Ascending aorta (tissue), 2 donors: ENCODE measurements at places on chromosomes 7 and 10.

GRCh38 chr7:25420771-25421170 is 192.5 kb upstream of the NPVF start:
- no peak overlapping the region for H3K4me3 ChIP-seq
- H3K27ac ChIP-seq = no peak overlapping the region
- H3K36me3 ChIP-seq = no peaks in the 10 kb centered on the region
- no peak for DNase-seq

GRCh38 chr7:85765698-85766298 is 578.9 kb upstream of the SEMA3D start:
- no peaks in the 10 kb centered on the region for H3K4me1 ChIP-seq
- no peak overlapping the region for H3K27ac ChIP-seq
- DNase-seq = no peak
- H3K4me3 ChIP-seq = no peak overlapping the region
- no peaks in the 10 kb centered on the region for H3K36me3 ChIP-seq
- H3K27me3 ChIP-seq = no peaks in the 10 kb centered on the region

DNA sequence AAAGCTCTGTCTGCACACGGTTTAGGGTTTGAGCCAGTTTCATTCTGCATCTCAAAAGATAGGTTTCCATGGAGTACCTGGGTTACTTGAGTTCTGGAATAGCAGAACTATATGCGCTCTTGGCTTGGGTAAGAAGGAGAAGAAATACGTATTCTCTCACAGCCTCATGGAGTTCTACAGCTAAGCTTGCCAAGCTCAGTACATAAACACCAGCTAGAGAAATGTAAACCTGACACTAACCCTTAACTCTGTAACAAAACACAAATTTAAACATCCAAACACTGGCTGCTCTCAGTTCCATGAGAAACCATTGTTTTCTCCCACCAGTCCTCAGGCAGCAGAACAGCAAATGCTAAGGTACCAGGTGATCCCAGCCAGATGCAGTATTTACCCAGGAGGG is 557.2 kb downstream of the INHBA start:
- no peaks in the 10 kb centered on the region for H3K4me1 ChIP-seq
- no peak overlapping the region for H3K27ac ChIP-seq
- H3K27me3 ChIP-seq = no peaks in the 10 kb centered on the region
- H3K4me3 ChIP-seq = no peak overlapping the region

DNA sequence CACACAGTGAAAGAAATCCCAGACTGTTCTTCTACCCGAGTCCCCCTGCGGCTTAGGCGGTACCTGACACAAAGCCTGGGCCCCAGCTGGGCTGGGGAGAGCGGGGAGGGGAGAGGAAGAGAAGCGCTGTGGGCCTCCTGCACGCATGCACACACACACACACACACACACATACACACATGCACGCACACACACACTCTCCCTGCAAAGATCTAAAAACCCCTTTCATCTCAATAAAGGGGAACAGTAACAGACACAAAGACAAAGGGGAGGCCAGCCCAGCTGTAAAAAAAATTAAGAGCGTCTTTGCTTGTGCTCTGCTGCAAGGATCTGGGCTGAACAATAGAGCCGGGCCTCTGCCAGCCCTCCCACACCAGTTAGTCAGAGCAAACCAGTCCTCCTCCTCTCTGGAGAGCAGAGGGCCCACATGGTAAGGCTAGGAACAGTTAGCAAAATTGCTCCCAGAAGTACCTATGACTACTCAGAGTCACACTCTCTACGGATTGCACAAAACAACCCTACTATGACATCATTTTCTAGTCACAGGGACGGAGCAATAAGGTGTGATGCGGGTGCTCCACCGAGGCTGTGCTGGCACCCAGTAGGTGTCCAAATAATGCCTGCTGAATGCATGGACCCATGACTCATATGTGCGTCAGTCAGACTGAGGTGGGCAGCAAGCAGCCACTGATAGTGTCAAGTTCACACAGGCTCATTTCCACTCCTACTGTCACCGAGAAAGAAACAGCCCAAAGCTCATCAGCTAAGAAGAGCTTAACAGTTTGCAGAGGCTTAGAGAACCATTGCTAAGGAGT is 9.2 kb downstream of the ITPRIP start:
- H3K27ac ChIP-seq = peak overlapping the region; percentile 86
- no peaks in the 10 kb centered on the region for H3K27me3 ChIP-seq
- peaks cover 43% of the 10 kb centered on the region for H3K4me1 ChIP-seq
- peaks cover 3% of the 10 kb centered on the region for H3K36me3 ChIP-seq
- DNase-seq = peak; percentile 68
- peak overlapping the region; percentile 46 for H3K4me3 ChIP-seq

DNA sequence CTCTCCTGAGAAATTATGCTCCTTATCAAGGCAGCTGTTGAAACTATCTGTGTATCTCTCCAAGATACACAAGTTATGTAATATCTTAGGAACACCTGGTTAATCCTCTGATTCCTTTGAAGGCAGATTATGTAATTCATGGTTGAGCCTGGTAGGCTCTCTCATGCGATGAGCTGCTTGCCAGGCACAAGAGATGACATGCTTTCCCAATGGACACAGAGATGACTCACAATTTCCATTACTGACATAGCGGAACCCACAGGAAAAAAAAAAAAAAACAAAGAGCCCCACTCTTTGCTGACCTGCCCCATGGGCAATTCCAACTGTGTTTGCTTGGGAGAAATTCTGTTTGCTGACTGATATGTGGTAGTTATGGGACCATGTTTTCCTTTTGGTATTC is 736.4 kb upstream of the PHF14 start:
- DNase-seq = no peak
- H3K4me1 ChIP-seq = no peaks in the 10 kb centered on the region
- no peak overlapping the region for H3K4me3 ChIP-seq

DNA sequence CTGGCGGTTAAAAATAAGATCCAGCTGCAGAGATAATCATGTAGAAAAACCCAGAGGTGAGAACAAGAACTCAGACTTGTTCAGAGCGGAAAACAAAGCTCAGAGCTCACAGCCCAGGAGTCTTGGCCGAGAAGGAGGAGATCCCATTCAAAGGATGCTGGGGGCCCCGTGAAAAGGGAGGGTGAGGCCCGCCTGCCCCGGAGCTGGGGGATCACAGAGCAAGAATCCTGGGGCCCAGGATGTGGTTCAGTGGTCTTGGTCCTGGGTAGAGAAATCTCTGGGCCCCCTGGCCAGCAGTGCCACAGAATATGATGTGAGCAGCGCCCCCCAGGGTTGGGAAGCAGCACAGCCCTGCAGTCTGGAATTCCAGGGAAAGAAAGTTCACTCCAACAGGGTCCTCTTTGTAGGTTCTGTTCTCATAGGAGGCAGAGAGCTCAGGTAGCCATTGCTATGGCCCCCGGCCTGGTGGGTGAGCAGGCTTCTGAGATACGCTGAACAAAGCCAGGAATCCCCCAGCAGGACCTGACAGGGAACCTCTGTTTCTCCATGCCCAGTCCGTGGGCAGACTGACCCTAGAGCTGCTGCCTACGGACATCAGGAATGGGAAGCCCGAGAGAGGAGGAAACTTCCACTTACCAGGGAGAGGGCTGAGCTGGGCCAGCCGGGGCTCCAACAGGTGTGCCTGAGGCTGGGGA is 77.7 kb upstream of the GNA12 start:
- no peak overlapping the region for H3K27ac ChIP-seq
- H3K4me3 ChIP-seq = no peak overlapping the region
- no peaks in the 10 kb centered on the region for H3K27me3 ChIP-seq
- H3K36me3 ChIP-seq = no peaks in the 10 kb centered on the region
- no peak for DNase-seq
- no peaks in the 10 kb centered on the region for H3K4me1 ChIP-seq

GRCh38 chr10:672992-673391 is 16.5 kb downstream of the DIP2C start:
- H3K27ac ChIP-seq = no peak overlapping the region
- no peaks in the 10 kb centered on the region for H3K4me1 ChIP-seq
- DNase-seq = no peak
- no peak overlapping the region for H3K4me3 ChIP-seq
- no peaks in the 10 kb centered on the region for H3K27me3 ChIP-seq

GRCh38 chr7:127899411-127899810 is 131.8 kb downstream of the LRRC4 start:
- no peaks in the 10 kb centered on the region for H3K36me3 ChIP-seq
- no peak overlapping the region for H3K27ac ChIP-seq
- H3K4me1 ChIP-seq = peaks cover 3% of the 10 kb centered on the region
- no peak for DNase-seq

DNA sequence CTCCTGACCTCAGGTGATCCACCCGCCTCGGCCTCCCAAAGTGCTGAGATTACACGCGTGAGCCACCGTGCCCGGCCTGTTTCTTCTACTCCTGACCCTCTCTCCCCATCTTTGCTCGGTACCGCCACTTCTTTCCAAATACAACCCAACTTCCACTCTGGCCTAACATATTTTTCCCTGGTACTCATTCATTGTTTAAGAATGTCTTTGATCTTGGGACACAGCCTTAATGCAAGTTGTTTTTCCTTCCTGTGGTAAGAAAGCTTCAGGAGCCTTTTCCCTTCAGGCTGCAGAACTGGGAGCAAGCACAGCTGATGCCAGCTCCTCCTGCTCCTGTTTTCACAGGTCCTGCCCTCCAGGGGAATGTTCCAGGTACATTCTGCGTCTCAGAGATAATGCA is 13.7 kb downstream of the CALML3 start:
- H3K4me1 ChIP-seq = peaks cover 10% of the 10 kb centered on the region
- peak; percentile 61 for DNase-seq
- H3K27ac ChIP-seq = peak overlapping the region; percentile 87
- H3K36me3 ChIP-seq = no peaks in the 10 kb centered on the region

- no peak overlapping the region for H3K4me3 ChIP-seq
- H3K27ac ChIP-seq = no peak overlapping the region
- peak; percentile 1 for DNase-seq
- H3K36me3 ChIP-seq = peaks cover 11% of the 10 kb centered on the region
- no peaks in the 10 kb centered on the region for H3K27me3 ChIP-seq
- peaks cover 12% of the 10 kb centered on the region for H3K4me1 ChIP-seq
These were observed 22.3 kb downstream of the ZNF775 start for GRCh38 chr7:150401424-150401790.

DNA sequence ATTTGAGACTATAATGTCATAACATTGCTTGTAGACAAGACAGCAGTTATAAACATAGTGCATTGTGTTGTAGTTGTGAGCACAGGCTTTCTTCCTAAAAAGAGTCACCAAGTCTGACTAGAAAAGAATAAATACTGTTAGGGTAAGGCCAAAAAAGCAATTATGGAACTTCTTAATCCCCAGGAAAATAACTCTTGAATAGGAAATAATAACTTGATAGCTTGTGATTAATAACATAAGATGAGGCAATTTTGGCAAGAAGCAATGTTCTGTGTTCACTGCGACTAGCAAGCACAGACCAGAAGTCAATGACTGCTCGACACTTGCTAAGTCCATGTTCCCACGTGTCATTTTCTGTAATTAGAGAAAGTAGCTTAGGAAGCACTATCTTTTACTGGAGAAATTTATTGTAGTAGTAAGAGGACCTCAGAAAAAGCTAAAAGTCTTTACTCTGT is 97.1 kb downstream of the AGMO start:
- H3K36me3 ChIP-seq = no peaks in the 10 kb centered on the region
- no peak overlapping the region for H3K4me3 ChIP-seq
- H3K4me1 ChIP-seq = no peaks in the 10 kb centered on the region
- no peaks in the 10 kb centered on the region for H3K27me3 ChIP-seq

DNA sequence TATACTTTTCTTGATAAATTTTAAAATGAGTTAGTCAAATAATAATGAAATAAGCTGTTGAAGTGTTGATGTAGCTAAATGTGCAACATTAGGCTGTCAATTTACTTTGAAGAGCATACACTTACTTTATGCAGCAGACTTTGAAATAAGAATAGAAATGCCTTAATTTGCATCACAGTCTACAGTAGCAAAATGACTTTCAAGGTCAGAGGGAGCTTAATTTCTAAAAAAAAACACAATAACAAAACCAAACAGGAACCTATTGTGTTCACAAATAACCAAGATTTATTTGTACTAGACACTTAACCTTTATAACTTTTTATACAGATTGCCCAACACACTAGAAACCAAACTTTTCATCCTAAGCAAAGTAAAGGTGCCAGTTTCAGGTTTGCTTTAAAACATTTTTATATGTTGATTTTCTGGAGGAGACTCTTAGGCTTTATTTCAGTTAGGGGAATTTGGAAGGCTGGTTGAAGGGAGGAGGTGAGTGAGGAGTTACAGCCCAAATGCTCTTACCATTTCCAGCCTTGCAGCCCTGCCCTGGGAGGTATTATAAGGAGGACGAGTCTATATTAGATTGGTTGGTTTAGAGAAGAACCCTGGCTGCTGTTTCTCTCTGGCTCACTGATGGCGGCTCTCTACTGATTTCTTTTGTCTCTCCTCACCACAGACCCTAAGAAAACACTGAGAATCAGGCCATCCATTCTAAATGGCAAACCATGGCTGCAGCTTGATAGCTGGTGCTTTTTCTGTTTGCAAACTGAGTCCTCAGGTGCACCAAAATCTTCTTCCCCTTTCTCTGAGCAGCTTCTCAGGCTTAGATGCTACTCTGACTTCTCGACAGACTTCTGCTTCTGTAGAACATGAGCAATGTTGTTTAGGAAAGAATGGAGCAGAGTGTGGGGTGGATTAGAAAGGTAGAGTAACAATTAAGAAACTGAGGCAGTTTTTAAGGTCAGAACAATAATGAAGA is 55.2 kb upstream of the RPA3 start:
- no peaks in the 10 kb centered on the region for H3K4me1 ChIP-seq
- H3K4me3 ChIP-seq = no peak overlapping the region
- no peaks in the 10 kb centered on the region for H3K36me3 ChIP-seq
- H3K27ac ChIP-seq = no peak overlapping the region

- no peaks in the 10 kb centered on the region for H3K4me1 ChIP-seq
- no peak for DNase-seq
- H3K4me3 ChIP-seq = no peak overlapping the region
- peaks cover 4% of the 10 kb centered on the region for H3K36me3 ChIP-seq
These were observed 13.4 kb downstream of the LRRC27 start for GRCh38 chr10:132345345-132345744.

DNA sequence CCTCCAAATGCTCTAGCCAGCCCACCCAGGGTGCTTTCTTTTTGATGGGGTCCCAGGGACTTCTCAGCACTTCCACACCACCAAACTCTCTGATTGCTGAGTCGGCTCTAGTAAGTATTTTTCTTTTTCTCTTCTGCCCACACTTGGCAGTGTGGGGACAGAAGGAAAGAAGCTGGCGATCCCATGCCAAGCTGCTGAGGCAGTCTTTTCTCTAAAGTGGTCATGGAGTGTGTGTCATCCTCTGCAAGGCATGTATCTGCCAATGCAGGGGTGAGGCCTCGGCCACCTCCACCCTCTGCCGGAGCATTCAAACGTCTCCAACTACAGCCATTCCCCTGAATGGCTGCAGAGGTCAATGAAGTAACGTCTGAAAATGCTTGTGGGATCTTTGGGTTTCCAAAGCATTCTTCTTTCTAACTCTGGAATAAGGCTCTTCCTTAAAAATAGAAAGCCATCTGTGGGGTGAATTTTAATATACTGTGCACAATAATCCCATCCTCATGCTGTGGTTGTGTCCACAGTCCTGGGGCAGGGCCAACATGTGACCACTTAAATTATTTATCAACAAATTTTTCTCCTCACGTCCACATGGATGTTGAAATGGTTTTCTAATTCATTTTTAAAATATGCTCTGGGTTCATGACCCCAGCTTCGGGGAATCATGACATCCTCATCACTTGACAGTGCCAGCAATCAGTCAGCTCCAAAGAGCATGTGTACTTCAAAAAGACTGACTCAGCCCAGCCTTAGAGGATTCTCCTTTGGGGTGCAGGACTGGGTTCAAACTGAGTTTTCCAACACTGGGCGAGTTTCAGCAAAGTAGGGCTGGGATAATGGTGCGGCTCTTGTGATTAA is 171.3 kb upstream of the ITGB1 start:
- H3K4me3 ChIP-seq = no peak overlapping the region
- H3K27ac ChIP-seq = no peak overlapping the region
- no peaks in the 10 kb centered on the region for H3K27me3 ChIP-seq
- no peaks in the 10 kb centered on the region for H3K4me1 ChIP-seq

- H3K36me3 ChIP-seq = no peaks in the 10 kb centered on the region
- no peaks in the 10 kb centered on the region for H3K4me1 ChIP-seq
- H3K27me3 ChIP-seq = no peaks in the 10 kb centered on the region
- no peak overlapping the region for H3K4me3 ChIP-seq
- no peak for DNase-seq
These were observed 62.2 kb upstream of the KDM7A start for GRCh38 chr7:140238778-140239652.
